M059J (cell line): ENCODE measurements at places on chromosomes 3 and 15. TPM values are rescaled to one million over a fixed set of nuclear protein-coding genes. Genes with fewer than 3 reads are reported as not detected.

DNA sequence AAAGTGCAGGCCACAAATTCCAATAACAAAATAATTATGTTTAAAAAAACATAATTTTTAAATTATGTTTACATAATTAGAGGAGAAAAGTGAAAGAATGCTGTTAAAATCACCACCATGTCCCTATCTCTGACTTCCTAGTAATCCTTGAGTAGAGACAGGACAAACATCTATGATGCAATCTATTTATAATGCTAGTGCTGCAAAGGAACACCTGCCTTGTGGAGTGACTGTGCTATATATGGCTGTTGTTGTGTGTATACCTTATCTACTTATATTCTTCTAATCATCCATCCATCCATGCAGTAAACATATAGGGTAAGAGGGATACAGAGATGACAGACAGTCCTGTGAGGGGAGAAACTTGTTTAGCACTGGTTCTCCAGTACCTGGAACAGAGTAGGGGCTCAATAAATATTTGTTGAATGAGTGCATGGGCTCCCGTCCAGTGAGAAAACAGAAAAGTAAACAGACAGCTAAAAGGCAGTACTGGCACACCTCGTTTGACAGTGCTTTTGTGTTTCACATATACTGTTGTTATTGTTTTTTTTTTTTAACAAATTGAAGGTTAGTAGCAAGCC lies 229.3 kb upstream of the UBE2E1 start:
- DNase-seq = peak; percentile 28

GRCh38 chr15:52012210-52012609 lies 6.8 kb upstream of the MAPK6 start:
- no peak for DNase-seq

DNA sequence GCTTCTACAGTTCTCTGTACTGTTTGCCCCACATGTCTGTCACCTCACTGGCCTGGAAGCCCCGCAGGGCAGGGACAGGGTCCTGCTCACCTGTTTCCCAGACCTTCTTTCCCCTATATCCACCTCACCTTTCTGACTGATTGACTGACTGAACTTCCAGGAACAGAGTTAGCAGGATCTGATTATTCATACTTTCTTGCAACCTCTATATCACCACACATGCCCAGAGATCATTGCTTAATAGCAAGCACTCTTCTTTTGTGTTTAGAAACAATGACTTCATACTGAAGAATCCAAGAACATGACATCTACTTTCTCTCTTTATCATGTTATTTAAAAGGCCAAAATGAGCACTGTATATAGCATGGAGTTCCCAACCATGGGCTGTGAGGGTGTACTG lies 18.0 kb upstream of the CLEC3B start:
- DNase-seq = peak; percentile 24

- DNase-seq = no peak
Observed at GRCh38 chr15:31374489-31374888, 47.9 kb downstream of the KLF13 start.

- peak; percentile 58 for DNase-seq
Observed at GRCh38 chr3:148924562-148924961, 59.5 kb downstream of the CPA3 start.

Gene ADAMTS17
- 0.02 TPM in 1 of 2 replicates, not detected in the other for total RNA-seq

GRCh38 chr3:44467241-44467640 lies 10.2 kb downstream of the ZNF445 start:
- no peak for DNase-seq

Gene GOLGA8T
- total RNA-seq = not detected in 2 replicates

GRCh38 chr3:147956615-147957014 lies 547.5 kb downstream of the ZIC1 start:
- DNase-seq = no peak

Gene FANCD2OS
- total RNA-seq = not detected in 2 replicates

DNA sequence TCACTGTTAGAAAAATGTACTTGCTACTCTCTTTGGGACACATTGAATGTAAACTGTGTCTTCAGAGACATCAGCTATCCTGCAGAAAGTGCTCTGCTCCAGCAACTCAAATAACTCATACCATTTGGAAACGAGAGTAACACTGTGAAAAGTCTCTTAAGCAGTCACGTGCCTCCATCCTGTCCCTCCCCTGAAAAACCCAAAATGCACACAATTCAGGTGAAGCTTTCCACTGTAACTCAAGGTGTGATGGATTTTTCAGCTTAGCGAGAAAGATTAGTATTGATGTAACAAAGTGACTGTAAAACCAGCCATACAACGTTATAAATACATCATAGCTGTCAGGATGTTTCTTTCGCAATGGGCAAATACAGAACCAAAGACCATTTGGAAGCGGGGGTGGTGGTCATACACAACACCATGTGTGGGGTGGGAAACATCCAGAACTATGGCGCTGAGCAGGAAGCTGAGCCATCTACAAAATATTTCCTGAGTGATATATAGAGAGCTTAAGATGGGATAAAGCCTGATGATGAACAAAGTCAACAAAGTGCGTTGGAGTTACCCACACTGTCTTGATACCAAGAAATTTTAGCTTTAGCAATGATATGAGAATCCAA lies 332.3 kb downstream of the FOXP1 start:
- peak; percentile 23 for DNase-seq

- DNase-seq = no peak
Observed at GRCh38 chr3:69058180-69058946, 6.2 kb upstream of the TMF1 start.

GRCh38 chr15:83766339-83766738 lies 112.4 kb downstream of the ADAMTSL3 start:
- DNase-seq = no peak

DNA sequence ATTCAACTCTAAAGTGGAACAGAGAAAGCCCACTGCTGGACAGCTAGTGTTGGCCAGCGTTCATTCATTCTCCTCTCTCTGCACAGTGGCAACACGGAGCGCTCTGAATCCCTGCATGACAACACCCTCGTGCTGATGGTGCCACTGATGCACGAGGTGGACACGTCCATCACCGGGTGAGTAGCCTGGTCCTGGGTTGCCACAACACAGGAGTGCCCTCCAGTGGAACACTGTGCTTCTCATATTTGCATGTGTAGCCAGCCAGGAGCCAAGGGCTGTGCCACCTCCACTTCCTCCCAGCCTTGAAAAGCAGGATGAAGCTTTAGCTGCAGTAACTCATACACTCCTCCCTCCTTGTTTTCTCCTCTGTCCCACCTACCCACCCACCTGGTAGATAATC lies 120.0 kb upstream of the CTDSPL start:
- DNase-seq = peak; percentile 25

DNA sequence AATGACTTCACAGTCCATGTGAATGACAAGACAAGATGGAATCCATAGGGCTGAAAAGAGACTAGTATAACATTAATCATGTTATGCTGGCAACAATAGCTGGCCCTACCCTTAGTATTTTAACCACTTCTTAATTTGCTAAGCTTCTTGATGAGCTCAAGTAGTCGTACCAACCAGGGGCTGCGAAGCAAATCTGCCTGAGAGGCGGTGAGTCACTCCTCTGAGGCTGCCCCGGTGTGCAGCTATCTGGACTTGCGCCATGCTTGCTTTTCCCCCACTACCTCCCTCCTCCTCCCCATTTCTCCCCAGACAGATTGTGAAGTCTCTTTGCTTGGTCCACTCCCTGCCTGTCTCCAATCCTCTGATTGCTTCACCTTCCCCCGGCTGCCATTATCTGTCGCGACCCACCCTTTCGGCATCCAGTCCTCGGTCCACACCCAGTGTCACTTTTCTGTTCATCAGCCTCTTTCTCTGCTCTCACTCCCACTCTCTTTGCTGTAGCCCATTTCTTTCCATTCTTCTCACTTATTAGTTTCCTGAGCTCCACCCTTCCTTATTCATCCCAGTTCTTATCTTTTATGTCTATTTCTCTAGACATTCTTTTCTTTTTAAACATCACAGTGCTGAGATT lies 42.7 kb downstream of the DUT start:
- DNase-seq = peak; percentile 87

Gene PP2D1
- total RNA-seq = not detected in 2 replicates

DNA sequence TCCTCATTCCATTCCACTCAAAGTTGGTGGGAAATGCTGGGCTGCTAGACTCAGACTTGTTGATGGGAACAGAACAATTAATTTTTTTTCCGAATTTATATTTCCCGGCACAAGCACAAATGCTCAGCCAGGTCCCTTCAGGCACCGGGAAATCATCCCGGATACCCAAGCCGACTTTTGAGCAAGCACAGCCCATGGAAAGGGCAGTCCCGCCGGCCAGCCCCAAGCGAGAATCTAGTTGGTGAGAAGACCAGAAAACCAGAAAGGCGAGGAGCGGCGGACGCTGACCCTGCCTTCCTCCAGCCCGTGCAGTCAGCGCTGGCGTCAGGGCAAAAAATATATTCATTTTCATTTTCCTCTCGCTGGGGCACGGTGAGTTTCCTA lies 763 bp upstream of the ZIC4 start:
- DNase-seq = peak; percentile 57

DNA sequence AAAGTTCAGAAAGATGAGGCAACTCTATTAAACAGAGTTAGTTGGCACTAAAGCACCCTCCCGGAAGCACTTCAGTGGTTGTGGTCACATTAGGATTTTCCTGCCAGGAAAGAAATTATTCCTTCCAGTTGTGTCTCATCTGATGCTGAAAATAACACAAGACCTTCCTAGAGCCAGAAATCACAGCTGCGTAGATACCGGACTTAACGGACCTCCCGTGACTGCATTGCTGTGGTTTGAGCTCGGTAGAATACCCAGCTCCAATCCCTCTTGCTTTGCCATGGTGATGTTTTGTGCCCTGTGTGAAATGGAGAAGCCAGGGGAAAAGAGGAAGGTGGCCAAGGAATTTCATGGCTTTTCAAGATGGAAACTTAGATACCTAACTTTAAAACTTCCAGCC lies 215.0 kb upstream of the IGF1R start:
- peak; percentile 29 for DNase-seq

- no peak for DNase-seq
Observed at GRCh38 chr3:142817897-142818296, 71.0 kb downstream of the PCOLCE2 start.

Gene C2CD4A
- total RNA-seq = 0.05 TPM in 1 of 2 replicates, not detected in the other

- peak; percentile 98 for DNase-seq
Observed at GRCh38 chr3:58161435-58162398, 49.1 kb downstream of the DNASE1L3 start.

GRCh38 chr15:76196269-76197231 lies 114.7 kb downstream of the ETFA start:
- DNase-seq = peak; percentile 94

- DNase-seq = peak; percentile 4
Observed at GRCh38 chr3:72245183-72245811, 460.3 kb upstream of the PROK2 start.

- peak; percentile 71 for DNase-seq
Observed at GRCh38 chr3:24704496-24704895, 209.8 kb upstream of the THRB start.

- no peak for DNase-seq
Observed at GRCh38 chr15:34182942-34183341, 27.0 kb downstream of the KATNBL1 start.
